Osteoblast (primary cell): ENCODE measurements at places on chromosomes 6 and 20. TPM values are rescaled to one million over a fixed set of nuclear protein-coding genes. Genes with fewer than 3 reads are reported as not detected.

The HSPA12B gene
- total RNA-seq = not detected in 2 replicates

The ENTPD6 gene
- total RNA-seq = 50.7 and 55.1 TPM in 2 replicates

DNA sequence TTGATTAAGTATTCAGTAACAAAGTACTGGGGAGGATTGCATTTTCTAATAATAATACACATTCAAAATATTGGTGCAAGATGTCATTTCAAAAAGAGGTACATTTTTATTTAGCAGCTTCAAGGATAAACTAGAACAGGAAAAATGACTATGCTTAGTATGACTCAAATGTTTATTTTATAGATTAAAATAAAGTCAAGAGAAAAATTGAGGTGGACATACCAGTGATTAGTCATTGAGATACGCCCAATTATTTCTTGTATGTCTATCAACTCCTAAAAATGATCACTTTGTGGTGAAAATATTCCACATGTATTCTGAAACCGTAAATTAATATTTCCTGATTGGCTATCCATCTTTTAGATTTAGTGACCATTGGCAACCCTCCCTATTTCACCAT lies 96.7 kb downstream of the PHF3 start:
- no peaks in the 10 kb centered on the region for H3K36me3 ChIP-seq
- no peak overlapping the region for H3K27ac ChIP-seq
- H3K4me1 ChIP-seq = peaks cover 7% of the 10 kb centered on the region
- DNase-seq = no peak
- no peaks in the 10 kb centered on the region for H3K27me3 ChIP-seq
- H3K4me3 ChIP-seq = no peak overlapping the region

DNA sequence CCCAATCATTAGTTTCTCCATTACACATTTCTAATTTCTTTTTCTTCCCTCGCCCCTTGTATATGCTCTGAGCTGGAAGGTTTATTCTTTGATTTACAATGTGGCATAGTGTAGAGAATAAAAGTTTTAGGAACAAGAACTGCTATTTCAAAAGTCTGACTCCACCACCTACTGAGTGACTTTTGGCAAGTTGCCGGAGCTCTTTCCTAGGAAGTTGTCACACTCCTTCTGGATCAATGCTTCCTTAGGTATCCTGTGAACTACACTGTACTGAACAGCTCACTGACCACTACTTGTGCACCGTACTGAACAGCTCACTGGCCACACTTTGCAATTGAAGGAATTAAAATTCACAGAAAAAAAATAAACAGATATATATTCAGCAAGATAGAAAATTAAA lies 458.2 kb downstream of the FRK start:
- H3K36me3 ChIP-seq = no peaks in the 10 kb centered on the region
- no peak overlapping the region for H3K27ac ChIP-seq
- H3K4me1 ChIP-seq = no peaks in the 10 kb centered on the region
- H3K4me3 ChIP-seq = no peak overlapping the region
- no peak for DNase-seq

- no peak overlapping the region for H3K4me3 ChIP-seq
- H3K27me3 ChIP-seq = no peaks in the 10 kb centered on the region
- no peak overlapping the region for H3K27ac ChIP-seq
- DNase-seq = no peak
- peaks cover 5% of the 10 kb centered on the region for H3K36me3 ChIP-seq
These were observed 111.1 kb downstream of the FOXO3 start for GRCh38 chr6:108671790-108672189.
